ENCODE measurements at places on chromosomes 7 and 10.

DNA sequence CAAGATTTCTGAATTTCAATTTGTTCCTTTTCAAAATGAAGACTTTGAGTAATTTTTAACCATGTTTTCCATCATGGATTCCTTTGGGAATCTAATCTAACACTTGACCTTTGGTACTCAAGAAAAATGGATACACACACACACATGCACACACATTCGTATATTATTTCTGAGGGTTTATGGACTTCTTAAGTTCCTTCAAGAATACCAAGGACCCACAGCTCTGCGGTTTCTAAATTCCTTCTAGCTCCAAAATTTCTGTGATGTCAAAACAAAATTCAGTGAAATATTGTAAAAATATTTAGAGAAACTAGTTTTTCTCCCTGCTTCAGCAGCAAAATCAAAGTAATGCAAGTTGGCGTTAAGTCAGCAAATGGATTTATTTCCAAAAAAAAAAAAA is 98.3 kb upstream of the FAM13C start:
- no peak for DNase-seq

- no peak for DNase-seq
Measured at GRCh38 chr7:17434841-17435692, 136.6 kb downstream of the AHR start.

- no peak for DNase-seq
Measured at GRCh38 chr10:76405922-76406321, 974.5 kb downstream of the LRMDA start.

- DNase-seq: no peak
Measured at GRCh38 chr7:28005847-28006231, 174.8 kb downstream of the JAZF1 start.

GRCh38 chr10:114665406-114665805 is 7.3 kb upstream of the ABLIM1 start:
- DNase-seq: no peak

DNA sequence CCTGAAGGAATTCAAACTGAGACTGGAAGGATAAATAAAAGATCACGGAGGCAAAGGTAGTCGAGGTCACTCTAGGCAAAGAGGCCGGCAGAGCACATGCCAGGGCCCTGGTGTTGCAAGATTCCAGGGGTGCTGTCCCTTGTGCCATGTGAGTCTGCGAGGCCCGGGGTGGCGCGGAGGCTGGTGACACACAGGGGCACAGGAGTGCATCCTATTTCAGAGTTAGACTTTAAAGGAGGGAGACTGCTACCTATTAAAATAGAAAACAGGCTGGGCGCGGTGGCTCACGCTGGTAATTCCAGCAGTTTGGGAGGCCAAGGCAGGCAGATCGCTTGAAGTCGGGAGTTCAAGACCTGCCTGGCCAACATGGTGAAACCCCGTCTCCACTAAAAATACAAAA is 12.6 kb downstream of the BEND7 start:
- DNase-seq: no peak

GRCh38 chr10:5041471-5042023 is 37.9 kb upstream of the AKR1C2 start:
- no peak for DNase-seq

DNA sequence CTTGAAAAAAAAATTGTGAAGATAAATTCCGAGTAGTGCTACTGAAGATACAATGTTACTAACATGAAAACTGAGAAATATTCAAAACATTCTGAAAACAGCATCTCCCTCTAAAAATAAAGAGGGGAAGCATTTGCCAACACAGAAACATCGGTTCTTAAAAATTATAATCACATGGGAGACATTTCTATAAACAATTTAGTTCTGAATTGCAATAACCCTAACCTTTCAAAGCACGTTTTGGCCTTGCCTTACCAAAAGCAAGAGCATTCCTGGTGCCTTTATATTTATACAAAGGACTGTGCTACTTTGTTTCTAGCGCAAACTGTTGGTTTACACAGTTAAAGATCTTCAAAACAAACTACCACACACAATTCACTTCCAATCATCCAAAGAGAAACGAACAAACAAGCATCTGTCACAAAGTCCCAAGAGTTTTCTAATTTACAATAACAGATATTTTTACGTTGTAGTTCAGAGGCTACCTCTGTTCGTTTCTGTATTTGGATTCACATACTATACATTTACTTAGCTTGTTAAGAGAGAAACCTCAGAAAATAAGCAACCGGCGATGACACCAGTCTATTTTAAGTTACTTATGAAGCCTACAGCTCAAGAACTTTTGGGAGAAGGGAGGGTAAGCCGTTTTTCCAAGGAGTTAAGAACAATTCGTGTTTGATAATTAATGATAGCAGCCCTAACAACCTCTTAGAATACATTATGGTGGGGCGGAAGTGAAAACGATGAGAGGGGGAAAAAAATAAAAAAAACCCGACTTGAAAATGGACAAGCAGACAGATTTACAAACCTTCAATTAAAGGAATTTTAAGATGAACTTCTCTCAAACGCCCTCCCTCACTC is 1.3 kb downstream of the ABI1 start:
- DNase-seq: no peak

GRCh38 chr10:122164815-122165483 is 106.1 kb upstream of the BTBD16 start:
- DNase-seq: no peak

- no peak for DNase-seq
Measured at GRCh38 chr7:4906682-4907081, 23.2 kb upstream of the RADIL start.

DNA sequence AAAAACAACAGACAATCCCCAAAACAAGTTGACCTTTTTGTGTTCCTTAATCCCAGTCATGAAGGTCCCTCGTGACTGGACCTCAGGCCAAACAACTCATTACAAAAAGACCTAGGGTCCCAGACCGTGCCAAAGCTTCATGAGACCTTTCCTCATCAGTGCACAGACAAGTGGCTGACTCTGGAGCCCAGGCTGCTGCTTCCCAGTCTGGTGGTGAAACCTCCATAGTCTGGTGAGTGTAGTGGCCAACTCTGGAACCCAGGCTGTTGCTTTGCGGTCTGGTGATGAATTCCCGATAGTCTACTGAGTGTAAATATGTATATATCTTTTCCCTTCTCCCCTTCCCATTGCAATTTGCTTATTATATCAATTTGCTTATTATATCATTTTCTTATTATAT is 22.1 kb upstream of the SLC18A3 start:
- no peak for DNase-seq

DNA sequence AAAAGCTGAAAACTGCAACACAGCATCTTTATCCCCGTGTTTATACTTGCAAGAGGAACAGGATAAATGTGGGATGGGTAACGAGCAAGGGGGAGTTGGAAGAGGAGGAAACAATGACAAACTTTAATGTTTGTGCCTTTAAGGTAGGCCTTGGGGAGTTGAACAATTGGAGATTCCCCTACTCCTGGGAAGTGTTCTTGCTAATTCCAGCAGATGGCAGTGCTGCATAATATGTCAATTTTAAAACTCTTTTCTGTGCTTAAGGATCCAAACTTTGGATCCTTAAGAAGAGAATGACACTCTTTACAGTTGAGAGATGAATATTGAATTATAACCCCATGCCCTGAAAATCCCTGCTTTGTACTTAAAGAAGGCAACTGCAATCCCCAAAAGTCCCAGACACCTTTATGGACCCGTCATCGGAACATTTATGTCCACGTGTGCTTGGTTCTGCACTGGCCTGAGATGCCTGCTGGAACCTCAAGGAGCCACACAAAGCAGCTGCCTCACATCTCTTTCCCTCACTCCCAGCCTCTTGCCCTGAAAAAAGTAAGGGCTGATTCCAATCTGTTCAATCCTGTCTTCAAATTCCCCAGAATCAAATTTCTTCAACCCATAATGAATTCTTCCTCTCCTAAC is 12.0 kb downstream of the IFIT5 start:
- DNase-seq: no peak

DNA sequence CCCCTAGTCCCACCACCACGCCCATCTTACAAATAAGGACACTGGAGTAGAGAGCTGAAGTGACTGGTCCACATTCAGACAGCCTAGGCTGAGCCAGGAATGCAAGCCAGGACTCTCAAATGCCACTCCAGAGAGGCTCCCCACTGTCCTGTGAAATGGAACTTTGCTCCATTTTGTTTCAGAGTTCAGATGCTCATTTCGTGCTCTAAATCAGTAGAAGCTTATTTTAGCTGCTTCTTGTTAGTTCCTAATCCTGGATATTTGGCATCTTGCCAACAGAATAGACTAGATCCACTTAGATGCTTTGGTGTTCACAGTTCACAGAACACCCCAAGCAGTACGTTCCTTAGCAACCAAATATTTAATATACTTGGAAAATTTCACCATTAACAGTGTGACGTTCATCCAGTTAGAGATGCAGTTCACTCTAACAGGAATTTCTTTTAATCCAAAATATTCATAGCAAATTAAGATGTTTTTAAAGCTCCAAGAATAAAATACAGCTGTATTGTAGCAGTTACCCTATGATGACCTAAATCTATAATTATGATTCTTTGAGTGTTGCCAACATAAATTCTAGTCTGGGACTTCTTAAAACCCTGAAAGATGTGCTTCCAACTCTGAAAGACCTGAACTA is 7.3 kb downstream of the MMP21 start:
- DNase-seq: no peak

DNA sequence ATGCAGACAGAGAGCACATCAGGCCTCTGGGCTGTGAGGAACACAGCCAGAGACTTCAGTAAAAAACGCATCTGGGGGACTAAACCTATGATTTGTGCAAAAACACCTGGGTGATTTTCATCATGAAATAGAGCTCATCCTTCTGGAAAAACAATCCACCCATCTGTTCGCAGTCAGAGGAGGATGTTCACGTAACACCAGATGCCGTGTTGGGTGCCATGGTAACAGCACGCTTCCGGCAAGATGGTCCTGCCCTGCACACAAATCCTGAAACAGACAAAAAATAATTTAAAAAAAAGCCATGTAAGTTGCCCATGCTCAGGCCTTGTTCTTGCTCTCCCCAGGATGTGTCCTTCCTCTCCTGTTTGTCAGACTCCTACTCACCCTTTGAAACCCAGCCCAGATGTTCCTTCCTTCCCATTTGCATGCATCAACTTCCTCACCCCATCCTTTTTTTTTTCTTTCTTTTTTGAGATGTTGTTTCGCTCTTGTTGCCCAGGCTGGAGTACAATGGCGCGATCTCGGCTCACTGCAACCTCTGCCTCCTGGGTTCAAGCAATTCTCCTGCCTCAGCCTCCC is 28.3 kb upstream of the GNA12 start:
- DNase-seq: no peak

- no peak for DNase-seq
Measured at GRCh38 chr10:59550061-59550460, 159.6 kb downstream of the SLC16A9 start.

GRCh38 chr7:142632271-142633134 is 116.8 kb upstream of the PRSS1 start:
- DNase-seq: peak; percentile 58

DNA sequence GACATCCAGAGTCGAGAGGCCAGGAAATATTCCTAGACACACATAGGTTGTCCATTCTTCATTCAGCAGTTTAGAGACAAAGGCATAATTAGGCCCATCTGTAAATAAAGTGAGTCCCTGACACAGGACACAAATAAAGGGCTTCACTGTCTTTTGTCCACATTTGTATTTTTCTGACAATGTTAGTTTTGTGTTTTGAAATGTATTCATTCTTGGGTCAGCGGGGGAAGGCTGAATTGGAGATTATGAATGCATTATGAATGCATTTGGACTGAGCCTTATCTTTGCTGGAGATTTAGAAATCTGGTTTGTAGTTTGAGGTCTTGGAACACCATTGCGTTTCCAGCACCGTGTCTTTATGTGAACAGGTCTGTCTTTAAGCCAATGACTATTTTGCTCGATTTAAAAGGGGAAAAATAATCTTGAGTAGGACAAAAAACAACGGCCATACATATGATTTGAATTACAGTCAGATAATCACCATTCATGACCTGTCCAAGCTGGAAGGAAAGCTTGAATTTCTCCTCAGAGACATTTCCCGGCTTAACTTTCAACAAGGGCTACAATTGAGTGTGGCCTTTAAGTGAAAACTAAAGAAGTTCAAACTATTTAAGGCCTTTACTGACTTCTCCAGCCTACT is 334.8 kb downstream of the WDR11 start:
- DNase-seq: no peak

GRCh38 chr7:142553216-142553615 is 196.1 kb upstream of the PRSS1 start:
- DNase-seq: no peak

- DNase-seq: peak; percentile 86
Measured at GRCh38 chr10:100562008-100562672, 26.4 kb downstream of the HIF1AN start.

DNA sequence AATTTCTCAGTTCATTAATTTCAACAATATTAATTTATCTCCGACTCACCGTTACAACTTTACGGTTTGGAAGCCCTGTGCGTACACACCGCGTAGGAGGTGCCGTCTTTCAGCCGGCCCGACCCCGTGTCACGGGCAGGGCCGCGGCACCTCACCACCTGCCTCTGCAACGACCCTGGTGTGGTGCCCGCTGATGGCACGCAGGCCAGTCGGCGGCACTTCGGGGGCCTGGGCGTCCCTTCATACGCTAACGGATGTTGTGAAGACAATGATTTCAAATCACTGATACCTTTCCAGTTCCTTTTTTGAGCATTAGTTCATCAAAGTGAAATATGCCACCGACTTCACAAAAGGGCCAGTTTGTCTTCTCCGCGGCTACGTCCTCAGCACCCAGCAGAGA is 125.3 kb downstream of the EBF3 start:
- no peak for DNase-seq

GRCh38 chr7:22864855-22865601 is 42.4 kb upstream of the TOMM7 start:
- DNase-seq: no peak

DNA sequence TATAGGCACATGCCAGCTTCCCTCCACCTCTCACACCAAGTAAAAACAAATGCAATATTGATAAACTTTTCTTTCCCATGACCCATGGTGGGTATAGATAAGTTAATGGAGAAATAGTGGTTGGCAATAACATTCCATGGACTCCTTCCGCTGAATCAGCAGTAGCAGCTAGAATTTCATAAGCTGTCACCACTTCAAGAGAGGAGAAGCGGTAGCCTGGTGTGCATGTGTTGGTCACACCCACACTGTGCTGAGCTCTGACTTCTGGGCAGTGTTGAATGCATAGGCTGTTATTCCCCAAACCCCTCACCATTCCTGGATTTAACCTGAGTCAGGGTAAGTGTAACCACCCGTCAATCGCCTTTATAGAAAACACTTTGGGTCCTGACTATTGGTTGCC is 32.5 kb upstream of the BMPER start:
- DNase-seq: no peak

DNA sequence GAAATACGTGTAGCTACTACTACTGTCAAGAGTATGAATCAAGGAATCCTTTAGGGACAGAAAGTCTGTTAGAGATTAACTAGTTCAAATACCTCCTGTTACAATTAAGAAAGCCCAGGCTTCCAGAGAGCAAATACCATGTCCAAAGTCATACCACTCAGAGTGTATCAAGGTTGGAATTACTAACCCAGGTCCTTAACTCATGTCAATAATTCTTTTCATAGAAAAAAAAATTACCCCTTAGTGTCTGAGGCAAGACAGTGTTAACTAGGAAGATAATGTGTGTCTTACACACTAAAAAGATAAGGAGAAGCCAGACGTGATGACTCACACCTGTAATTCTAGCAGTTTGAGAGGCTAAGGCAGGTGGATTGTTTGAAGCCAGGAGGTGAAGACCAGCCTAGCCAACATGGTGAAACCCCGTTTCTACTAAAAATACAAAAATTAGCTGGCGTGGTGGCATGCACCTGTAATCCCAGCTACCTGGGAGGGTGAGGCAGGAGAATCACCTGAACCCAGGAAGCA is 423.4 kb downstream of the SORCS1 start:
- no peak for DNase-seq

- DNase-seq: no peak
Measured at GRCh38 chr10:132027423-132027983, 38.2 kb upstream of the JAKMIP3 start.
